ENCODE measurements at places on chromosomes 5 and 9.

DNA sequence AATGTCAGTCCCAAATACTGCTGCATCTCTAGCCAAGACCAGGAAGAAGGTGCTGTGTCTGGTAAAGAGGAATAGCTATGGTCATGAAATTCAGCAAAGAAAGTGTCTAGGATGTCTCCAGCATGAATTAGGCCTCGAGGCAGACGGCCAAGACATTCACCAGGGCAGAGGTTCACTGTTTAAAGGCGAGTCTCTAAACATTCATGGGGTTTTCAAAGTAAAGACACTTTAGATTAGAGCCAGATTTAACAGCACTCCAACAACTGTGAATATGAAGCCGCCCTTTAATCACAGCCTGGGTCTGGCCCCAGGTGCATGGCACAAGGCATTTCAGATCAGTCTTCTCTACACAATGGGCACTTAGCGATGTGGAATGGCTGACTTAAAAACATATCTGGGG lies 95.0 kb downstream of the ANKH start:
- no peak for DNase-seq

- no peak for DNase-seq
Observed at GRCh38 chr5:135207866-135208265, 173.8 kb upstream of the PITX1 start.

DNA sequence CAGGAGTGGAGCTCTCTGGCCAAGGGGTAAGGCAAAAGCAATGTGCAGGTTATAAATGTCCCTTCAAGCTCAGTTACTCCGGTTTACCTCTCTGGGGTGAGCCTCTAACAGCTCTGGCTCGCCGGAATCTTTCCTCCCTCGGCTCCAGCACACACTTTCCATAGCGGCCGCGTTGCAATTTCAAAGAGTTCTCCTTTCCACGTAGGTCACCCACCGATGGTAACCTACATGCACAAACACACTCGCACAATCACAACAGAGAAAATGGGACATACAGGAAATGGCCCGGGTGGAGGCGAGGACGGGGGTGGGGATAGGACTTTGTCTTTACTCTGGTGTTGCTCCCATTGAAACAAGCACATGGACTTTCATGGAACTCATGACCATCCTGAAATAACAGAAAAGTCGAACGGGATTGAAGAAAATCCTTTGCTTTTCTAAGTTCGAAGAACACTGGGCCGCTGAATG lies 1.2 kb downstream of the LHFPL2 start:
- peak; percentile 39 for DNase-seq

GRCh38 chr5:151659001-151659754 lies 27.5 kb downstream of the SPARC start:
- peak; percentile 78 for DNase-seq

DNA sequence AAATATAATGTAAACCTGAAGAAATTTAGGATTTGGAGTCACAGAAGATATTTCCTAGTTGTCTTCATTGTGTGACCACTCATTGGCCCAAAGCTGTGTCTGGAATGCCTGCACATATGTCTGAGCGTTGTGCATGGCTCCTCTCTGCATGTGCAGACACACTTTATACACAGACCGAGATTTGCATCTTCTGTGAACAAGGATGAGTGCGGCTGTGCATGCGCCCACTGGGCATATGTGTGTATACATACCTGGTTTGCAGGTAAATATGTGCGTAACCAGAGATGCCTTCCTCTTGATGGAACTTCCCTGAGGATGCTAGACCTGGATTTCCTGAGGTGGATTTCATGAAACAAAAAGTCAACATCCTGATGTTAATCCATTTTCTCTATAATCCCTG lies 19.1 kb downstream of the PHF2 start:
- DNase-seq = no peak

DNA sequence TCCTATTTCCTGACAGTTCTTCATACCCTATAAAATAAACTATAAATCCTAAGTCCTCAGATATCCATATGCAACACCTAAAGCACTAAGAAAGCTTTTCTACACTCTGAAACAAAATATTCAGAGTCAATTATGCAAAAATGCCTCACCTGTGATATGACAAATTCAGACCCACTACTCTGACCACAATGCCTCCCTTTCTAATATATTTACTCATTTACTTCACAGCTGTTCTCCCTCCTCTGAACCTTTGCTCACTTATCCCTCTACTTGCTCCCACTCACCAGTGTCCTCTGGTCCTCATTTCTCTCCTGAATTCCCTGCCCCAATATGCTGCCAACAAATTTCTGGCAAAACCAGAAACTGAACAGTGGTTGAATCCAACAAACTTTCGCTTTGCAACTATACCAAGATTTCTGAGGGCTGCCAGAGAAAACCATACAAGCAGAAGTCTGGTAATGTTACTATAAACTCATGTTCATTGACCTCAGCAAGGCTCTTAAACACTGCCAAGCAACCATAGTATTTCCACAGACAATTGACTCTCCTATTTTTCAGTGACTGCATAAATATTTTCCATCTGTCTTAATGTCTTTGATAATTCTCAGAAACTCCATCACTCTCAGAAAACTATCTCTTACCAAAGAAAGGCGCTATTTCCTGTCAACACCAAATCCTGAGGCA lies 7.1 kb downstream of the CCNH start:
- no peak for DNase-seq

DNA sequence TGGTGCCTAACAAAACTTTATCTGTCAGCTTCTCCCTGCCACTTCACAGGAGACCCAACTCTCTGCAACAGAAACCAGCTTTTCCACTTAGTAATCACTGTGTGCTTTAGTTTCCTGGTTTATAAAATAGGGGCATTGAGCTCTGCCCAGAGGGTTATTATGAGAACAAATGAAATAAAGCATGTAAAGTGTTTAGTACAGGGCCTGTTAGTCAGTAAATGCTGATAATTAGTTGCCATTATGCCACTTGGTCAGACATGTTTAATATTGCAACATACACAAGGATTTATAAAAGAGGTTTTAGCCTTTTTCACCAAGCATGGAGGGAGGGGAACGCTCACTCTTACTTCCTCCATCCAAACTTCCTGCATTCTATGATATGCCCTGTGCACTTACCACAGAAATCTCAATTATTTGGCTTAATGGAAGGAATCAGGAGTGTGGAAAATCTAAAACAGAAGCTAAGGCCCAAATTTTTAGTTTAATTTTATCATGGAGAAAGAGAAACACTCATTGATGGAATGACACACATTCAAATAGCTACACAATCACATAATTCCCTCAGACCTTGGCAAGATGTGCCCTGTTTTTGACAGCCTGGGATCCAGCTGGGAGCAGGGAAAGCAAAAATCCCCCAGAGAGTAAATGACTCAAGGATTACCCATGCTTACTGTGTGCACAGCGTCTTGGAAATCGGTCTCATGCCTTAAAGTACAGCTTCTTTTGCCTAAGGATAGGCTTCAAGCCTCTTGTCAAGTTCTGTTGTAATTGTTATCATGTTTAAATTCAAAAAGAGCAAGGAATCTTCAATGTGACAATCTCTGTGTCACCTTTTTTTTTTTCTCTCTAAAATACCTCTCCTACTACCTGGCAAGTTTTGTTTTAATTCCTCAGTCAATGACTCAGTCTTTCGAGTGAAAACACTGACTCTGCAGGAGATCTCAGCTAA lies 34.0 kb downstream of the ZNF474 start:
- DNase-seq = peak; percentile 92

DNA sequence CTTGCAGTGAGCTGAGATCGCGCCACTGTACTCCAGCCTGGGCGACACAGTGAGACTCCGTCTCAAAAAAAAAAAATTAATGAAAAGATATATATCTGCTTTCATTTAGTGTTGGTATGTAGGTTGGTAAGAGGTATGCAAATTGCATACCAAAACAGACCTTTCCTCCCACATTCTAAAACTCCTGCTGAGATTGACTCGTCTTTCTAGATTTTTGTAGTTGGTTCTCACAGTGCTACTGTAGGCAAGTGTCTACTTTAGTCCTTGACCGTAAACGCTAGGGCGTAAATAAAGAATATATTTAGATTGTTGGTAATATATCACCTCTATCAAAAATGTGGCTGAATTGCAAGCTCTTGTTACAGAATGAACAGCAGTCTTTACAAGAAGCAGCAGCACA lies 445.9 kb downstream of the CHSY3 start:
- no peak for DNase-seq

GRCh38 chr9:16824545-16825330 lies 45.7 kb downstream of the BNC2 start:
- peak; percentile 54 for DNase-seq

- DNase-seq = no peak
Observed at GRCh38 chr9:87390361-87390760, 107.3 kb upstream of the DAPK1 start.

DNA sequence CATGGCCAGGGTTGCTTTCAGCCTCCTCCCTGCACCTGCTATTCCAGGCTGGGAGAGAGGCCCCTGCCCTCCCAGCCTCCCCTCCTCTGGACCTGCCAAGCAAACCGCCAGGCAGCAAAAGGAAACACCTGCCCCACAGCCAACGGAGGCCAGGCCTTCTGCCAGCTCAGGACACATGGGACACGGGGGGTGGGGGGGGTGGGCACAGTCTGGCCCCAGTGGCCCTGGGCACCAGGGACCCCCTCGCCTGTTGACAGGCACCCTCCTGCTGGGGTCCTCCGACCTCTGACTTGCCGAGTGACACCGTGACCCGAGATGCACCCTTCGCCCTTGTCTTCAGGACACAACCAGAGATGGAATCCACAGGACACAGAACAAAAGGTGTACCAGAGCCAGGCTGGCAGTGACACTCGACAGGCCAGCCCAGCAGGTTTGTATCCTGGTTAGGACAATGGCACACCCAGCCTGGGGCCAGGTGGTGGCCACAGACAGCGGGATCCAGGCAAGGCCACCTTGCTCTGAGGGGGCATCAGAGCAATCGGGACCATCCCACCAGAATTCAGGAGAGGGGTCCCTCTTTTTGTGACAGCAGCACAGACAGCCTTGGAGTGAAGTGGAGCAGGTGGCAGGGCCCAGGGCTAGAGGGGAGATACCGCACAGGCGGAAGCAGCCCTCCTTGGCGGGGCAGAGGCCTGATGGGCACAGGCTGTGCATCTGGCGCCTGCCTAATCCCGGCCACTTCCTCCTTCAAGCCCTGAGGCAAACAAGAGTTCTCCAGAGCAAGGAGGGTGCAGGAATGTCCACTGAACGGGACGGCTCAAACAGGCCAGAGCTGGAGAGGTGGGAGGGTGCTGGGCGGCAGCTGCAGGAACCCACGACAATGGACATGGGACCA lies 1.3 kb upstream of the TMEM210 start:
- no peak for DNase-seq

DNA sequence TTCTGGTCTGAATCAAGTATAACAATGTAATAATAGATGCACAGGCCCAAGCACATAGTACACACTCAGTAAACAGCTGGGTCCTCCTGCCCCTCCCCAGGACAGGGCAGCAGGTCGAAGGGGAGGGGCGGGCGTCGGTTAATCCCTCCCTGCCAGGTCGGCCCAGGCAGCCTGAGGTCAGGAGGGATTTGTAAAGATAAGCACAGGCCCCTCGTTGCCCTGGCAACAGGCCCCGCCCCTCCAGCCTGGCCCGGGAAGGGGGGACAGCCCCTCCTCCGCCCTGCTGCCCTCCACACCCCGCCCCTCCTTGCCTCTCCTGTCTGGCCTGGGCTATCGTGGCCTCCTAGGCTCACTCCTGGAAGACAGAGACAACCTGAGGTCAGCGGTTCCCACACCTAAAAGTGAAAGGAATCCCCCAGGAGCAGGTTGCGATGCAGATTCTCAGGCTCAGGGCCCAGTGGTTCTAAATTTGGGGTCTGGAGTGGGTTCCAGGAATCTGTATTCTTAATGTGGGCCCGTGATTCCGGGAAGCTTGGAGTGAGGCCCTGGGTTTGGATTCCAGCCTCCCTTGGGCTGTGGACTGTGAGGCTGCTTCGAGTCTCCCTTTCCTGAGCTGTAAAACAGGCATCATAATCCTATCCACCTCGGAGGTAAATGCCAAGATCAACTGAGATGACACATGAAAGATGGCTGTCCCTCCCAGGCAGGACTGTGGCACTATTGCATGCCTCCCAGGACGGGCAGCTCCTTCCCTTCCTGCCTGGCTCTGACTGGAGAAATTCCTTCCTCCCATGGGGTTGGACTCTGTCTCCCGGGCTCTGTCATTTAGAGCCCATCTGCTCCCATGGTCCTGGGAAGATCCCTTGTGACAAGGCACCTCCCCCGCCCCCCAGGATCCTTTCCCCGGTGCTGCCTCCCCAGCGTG lies 4.4 kb downstream of the CRB2 start:
- no peak for DNase-seq

DNA sequence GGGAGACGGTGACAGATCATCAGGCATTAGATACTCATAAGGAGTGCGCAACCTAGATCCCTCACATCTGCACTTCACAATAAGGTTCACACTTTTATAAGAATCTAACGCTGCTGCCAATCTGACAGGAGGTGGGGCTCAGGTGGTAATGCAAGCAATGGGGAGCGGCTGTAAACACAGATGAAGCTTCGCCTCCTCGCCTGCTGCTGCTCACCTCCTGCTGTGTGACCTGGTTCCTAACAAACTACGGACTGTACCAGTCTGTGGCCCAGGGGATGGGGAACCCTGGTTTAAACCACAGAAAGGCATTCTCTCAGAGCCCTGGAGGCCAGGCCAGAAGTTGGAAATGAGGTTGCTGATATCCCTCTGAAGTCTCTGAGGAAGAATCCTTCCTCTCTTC lies 323.6 kb downstream of the DRD1 start:
- DNase-seq = no peak

DNA sequence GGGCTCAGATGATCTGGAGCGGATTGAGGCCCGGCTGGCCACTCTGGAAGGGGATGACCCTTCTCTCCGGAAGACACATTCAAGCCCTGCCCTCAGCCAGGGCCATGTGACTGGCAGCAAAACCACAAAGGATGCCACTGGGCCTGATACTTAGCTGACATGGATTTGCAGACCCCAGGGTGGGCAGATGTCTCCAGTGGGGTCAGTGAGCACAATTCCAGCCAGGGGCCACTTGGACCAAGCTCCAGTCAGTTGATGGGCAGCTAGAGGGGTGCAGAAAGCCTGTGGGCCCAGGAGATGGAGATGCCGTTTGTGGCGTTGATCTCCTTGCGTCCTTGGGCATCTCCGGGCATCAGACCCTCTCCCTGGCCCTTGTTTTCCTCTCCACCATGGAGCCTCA lies 46.7 kb downstream of the PSD2 start:
- no peak for DNase-seq

DNA sequence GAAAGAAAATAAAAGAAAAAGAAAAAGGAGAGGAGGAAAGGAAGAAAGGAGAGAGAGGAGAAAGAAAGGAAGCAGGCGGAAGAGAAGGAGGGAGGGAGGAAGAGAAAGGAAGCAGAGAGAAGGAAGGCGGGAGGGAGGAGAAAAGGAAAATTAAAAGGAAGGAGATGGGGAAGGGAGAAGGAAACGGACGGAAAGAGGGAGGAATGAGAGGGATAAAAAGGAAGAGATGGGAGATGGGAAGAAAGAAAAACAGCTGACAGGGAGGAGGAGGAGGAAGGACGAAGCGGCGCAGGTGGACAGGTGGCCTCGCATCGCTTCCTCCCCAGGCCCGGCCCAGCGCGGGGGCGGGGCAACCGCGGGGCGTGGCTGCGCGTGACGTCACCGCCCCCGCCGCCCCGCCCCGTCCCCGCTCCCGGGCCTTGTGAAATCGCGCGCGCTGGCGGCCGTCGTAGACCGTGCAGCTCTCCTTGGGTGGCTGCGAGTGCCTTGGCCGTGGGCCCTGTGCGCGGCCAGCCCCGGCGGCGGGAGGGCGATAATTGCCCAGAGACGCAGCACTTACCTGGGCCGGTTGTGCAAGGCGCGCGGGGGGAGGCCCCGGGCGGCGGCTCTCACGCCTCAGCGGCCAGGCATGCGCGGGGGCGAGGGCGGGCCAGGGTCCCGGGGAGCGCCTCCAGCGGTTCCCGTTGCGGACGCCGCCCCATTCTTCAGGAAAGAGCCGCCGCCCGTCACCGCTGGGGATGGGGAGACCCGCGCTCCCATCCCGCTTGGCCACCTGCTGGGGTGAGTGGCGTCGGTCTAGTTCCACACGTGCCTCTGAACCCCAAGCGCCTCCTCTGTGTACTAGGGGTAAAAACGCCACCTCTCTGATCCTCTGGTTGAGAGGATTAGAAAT lies 49.6 kb upstream of the FOXE1 start:
- peak; percentile 31 for DNase-seq
